CD4-positive, alpha-beta T cell treated with Interleukin-6 at 100 ng/mL for 8 hours (primary cell): ENCODE measurements at places on chromosomes 6 and 20.

- DNase-seq: no peak
These were observed 2.1 kb upstream of the LAMA5 start for GRCh38 chr20:62368976-62369814.

DNA sequence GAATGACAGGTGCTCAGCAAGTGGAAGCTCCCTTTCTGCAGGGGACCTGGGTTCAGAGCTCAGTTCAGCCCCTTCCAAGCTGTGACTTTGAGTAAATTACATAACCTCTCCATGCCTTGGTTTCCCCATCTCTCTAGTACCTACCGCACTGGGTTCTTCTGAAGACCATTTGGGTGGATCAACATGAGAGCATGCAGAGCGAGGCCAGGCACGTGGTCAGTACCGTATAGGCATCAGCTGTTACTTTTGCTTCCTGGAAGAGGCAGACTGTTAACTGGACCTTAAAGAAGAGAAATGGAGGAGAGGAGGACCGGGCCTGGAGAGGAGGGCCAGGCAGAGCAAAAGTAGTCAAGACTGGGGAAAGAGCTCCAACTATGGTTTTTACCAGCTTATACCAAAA lies 1.7 kb upstream of the MYLK2 start:
- no peak for DNase-seq

GRCh38 chr20:17471606-17472187 lies 59.5 kb downstream of the BFSP1 start:
- DNase-seq: no peak

DNA sequence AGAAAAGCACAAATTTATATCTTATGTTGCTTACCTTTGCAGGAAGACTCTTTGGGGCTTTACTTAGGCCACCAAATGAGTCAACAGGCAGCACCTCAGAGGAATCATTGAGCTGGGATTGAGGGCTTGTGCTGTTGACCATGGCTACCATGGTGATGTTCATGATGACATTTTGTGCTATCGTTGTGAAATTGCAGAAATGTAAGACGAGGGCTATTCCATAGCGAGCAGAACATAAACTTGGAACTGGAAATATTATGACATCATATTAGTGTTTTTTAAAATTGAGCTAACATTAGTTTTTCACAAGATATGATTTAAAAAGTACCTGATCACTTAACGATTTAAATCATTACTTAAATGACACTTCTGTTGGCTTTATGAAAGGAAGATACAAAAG lies 11.8 kb downstream of the SLC17A3 start:
- no peak for DNase-seq

DNA sequence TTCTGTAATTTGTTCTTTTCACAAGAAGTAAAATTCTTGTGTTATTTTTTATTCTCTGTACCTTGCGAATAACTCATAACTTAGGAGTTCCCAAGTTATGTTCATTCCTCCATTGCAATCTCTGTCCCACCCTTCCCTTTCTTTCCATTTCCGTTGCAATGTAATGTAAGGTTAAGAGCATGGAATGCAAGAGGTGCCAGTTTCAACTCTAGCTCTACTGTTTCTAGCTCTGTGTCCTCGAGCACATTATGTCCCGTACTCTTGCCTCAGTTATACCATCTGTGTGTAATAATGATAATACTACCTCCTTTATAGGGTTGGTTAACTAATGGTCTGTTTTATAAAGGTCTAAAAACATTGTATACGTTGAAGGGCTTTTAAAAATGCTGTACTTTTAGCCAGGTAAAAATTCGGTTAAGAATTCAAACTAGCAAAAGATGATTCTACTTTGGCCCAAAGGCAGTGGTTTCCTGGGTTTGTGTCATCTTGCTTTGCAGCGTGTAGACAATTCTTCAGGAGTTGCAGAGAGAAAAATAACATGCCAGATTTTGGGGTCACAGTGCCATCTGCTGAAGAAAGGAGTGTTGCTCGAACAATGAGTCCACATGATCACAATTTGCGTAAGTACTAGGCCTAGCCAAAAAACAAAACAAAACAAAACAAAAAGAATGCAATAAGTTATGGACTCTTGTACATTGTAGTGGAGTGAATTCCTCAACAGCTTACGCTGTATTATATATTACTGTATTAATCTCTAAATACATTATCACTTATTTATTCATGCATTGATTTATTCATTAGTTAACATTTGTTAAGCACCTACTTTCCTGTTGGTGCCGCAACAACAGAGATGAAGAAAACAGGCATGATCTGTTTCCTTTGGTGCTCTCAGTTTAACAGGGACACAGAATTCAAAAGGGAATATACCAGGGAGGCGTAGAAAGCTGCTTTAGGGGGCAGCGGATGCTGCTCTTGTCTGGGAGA lies 10.0 kb upstream of the PFDN4 start:
- no peak for DNase-seq

DNA sequence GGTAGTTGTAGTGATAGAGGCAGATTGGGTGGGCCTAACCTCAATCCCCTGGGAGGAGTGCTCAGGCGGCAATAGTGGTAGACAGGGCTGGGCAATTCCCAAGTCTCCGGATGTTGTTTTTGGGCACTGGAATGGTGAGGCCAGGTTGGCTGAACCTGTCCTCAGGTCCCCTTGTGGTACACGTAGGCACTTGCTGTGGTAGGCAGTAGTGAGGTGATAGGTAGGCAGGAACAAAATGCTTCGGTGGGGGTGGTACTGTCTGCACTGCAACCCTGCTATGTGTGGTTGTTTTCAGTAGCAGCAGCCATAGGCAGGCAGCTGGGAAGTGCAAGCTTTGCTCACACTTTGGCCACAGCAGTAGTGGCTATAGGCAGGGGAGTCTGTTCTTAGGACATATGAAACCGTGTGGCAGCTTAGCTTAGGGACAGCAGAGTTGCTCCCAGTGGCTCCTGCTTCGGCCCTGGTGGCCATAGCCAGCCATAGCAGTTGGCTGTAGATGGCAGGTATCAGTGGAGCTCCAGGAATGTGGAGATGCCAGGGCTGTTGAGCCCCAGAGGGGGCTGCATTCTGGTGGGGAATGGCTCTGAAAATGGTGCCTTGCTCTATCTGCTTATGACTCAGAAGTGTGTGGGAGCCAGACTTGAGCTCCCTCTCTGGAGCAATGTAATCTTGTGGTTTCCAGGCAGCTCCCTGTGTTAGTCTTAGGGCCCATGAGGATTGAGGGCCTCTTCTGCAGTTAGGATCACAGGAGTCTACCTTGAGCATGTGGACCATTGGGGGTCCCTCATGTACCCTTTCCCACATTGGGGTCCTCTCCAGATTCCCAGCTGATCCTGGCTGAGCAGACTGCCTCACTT lies 241.8 kb upstream of the BMP2 start:
- DNase-seq: no peak
